Activated CD4-positive, alpha-beta T cell treated with anti-CD3 and anti-CD28 coated beads for 24 hours (primary cell): ENCODE measurements at places on chromosomes 3 and 15.

- no peak for DNase-seq
These were observed 3.1 kb upstream of the CAMKV start for GRCh38 chr3:49872801-49873281.

DNA sequence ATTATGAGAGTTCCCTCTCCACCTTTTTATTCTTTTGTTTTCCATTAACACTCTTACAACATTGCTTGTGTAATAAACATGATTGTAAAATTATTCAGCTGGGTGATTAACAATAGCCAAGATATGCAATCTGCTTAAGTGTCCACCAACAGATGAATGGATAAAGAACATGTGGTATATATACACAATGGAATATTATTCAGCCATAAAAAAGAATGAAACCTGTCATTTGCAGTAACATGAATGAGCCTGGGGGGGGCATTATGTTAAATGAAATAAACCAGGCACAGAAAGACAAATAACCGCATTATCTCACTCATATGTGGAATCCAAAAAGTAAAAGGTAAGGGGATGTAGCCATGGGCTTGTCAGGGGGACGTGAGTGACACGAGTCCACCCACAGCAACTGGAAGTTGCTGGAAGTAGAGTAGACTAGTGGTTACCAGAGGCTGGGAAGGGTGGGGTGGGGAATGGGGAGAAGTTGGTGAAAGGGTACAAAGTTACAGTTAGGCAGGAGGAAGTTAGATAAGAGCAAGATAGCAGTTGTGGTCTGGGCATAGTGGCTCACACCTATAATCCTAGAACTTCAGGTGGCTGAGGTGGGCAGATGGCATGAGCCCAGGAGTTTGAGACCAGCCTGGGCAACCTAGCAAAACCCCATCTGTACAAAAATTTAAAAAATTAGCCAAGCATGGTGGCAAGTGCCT, 28.7 kb upstream of the CD47 start:
- DNase-seq: no peak

DNA sequence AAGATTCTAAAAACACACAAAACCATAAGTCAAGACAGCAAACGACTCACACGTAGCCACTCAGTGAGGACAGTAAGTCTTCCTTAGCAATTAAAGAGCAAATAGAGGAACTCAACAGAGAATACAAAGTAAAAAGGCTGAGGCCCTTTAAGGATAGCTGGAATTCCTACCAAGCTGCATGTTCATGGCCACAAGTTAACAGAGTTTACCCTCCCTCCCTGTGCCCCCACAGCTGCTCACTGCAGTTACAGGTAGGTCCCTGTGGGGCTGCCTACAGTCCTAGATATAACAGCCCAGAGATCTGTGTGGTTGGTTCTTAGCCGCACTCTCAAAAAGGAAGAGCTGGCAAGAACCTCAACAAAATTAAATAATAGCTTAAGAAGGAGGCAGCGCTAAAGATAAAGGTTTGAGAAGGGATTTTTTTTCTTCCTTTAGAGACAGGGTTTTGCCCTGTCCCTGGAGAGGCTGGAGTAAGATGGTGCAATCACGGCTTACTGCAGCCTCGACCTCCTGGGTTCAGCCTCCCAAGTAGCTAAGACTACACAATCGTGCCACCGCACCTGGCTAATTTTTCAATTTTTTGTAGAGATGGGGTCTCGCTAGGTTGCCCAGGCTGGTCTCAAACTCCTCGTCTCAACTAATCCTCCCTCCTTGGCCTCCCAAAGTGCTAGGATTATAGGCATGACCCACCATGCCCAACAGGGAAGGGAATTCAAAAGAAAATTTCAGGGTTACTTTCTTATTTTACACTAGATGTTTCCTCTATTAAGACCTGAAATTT, 19.3 kb downstream of the SFMBT1 start:
- DNase-seq: no peak

GRCh38 chr3:108189440-108189839, 32.8 kb downstream of the IFT57 start:
- no peak for DNase-seq

DNA sequence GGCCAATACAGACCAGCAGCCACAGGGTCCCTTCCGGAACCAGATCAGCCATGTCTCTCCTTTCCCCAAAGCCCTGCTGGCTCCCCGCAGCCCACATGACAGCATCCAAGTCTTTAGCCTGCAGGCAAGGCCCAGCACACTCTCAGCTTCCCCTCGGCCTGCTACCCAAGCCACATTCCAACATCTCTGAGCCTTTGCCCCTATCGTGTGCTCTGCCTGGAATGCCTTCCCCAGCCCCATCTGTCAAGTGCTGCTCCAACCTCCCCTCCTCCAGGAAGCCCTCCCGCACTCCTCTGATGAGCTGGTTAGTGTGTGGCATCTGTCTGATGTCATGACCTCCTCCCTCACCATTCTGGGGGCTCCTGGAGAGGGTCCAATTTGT, 8.5 kb downstream of the PLXND1 start:
- no peak for DNase-seq

GRCh38 chr15:56816781-56817180, 83.5 kb upstream of the ZNF280D start:
- DNase-seq: no peak

GRCh38 chr15:101113114-101114005, 138.5 kb downstream of the CHSY1 start:
- DNase-seq: no peak

DNA sequence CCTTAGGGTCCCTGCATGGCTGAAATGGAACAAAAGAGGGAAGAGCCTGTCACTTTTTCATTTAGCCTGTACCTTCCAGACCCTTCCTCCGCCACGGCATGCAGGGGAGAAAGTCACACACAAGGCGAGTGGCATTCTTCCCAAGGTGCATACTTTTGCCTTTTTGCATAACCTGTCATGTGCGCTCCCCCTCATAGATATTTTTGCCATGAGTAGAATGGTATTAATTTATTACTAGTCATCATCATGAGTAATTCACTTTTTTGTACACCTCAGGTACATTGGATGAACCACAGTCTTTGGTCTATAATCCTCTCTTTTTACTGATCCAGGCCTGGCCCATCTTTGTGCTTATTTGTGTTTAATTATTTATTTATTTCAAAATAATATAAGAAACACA, 8.9 kb upstream of the BUB1B start:
- no peak for DNase-seq

GRCh38 chr3:36648241-36649034, 115.9 kb downstream of the DCLK3 start:
- DNase-seq: no peak

DNA sequence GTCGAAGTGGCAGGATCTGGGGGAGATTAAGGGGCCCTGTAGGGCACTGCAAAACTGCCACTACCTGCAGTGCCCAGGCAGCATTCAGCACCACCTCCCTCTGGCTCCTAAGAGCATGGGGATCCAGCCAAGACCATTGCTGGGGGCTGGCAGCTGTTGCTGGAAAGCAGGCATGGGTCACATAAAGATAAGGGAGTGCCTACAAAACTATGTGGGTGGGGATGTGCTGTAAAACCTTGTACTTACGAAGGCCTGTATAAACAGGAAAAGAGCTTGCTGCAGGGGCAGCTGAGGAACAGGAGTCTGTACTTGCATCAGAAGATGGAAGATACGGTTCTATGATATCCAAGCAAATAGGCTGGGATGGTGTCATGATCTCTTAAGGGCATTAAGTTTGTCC, 27.1 kb downstream of the IL20RB start:
- no peak for DNase-seq

DNA sequence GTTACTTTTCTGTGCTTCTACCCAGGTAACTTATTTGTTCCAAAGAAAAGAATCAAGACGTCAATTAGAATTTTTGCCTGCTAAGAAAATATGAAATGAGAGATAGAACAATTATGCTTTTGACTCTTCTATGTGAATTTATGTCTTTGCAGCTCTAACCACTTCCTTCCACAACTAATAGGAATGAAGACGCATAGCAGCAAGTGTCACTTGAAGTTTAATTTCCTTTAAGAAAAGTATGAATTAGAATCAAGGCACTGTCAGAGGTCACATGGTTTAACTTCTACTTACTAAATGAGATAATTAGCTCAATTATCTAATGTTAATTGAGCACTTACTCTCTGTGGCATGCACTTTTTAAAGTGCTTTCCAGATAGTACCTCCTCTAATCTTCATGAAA, 3.3 kb downstream of the WDR49 start:
- no peak for DNase-seq

DNA sequence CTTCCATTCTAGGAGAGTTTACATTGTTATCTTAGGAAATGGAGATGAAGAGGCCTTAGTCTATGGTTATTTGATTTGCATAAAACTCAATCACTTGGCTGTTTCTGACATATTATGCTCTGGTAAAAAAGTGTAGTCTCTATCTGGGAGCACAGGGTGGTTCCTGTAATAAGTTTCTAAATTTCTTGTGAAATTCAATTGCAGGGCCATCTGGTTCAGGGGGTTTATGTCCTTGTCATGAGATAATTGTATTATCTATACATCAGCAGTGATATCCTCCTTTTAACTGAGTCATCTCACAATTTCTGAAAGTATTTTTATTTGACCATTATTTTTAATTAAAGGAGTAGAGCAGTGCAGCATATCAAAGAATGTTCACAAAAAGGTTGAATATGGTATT, 203.3 kb downstream of the MFSD1 start:
- DNase-seq: no peak

DNA sequence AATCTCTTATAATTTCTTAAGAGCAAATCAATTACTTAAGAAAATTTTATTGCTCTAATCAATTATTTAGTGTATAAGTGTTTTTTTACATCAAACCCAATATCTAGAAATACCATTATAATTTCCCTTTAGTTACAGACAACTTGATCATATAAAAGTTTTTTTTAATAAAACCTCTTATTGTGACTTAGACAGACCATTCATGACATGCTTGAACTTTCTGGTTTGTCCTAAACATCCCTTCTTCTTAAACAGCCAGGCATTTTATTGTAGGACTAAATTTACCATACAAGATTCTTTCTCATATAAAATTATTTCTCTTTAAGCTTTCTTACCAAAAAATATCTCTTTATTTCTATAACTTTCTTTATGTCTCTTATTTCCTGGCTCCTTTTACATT, 164.5 kb downstream of the SUCNR1 start:
- no peak for DNase-seq

GRCh38 chr3:145333931-145334330, 827.1 kb downstream of the PLOD2 start:
- DNase-seq: no peak

DNA sequence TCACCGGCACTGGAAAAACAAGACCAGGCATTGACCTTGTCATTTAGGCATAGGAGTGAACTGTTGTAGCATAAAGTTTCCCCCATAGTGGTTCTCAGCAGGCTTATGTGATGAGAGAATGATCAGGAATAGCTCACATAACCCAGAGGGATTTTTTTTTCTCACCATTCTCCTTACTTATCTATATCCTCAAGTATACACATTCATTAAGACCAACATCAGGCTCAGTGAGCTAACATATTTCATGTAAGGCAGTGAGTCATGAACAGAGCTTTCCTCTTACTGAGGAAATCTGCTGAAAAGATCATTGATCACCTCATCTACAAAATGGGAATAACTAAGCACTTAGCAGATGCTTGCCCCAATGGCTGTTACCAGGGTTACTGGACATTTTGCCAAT, 396.6 kb upstream of the TMCO5A start:
- no peak for DNase-seq

- DNase-seq: no peak
These were observed 761.7 kb downstream of the IGSF11 start for GRCh38 chr3:118272991-118273390.

- DNase-seq: no peak
These were observed 62.4 kb upstream of the ADPGK start for GRCh38 chr15:72845981-72846383.

- DNase-seq: no peak
These were observed 67.1 kb upstream of the BBX start for GRCh38 chr3:107455621-107456020.

DNA sequence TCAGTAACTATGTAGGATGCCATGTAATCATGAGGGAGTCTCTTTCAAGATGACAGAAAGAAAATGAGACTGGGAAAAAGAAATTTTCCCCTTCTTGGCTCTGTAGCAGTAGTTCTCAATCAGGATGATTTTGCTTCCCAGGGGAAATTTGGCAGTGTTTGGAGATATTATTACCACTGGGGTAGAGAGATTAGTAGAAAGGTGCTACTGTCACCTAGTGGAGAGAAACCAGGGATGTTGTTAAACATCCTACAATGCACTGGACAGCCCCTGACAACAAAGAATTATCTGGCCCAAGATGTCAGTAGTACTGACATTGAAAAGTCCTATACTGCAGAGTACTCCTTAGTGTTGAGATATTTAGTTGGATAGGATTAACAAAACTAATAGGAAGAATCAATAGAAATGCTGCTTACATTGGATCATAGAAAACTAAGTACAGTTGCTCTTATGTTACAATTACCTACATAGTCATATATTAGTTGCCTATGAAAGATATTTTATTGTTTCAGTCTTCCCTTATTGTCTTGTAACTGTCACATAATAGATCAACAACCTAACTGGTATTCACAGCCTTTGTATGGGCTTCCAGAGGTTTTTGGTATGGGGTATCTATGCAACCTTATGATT, 433.3 kb downstream of the RAP2B start:
- no peak for DNase-seq

DNA sequence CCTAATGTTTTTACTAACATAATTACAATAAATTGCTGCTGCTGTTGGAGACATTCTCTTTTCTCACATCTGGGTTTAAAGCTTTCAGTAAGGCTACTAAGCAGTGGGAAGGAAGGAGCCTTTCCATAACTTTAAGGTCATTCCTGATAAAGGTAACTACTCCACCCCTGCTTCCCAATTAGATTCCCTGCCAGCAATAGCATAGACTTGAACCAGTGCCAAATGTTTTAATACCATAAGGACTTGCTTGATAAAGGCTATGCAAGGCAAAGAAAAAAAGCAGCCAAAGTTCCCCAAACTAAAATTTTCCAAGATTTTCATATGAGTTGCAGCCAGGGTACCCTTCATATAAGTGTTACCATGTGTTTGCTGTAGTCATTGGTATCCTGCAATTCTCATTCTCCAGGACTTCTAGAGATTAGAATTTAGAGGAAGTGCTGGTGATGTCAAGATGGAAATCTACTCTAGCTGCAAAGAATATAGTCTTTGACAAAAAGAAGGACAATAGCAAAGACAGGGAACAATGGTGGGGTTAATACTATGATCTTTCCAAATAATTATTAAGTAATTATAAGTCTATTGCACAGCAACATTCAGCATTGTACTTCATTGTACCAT, 106.1 kb downstream of the FILIP1L start:
- DNase-seq: no peak

- DNase-seq: no peak
These were observed 63.5 kb upstream of the C2CD4B start for GRCh38 chr15:62228604-62229003.

GRCh38 chr3:52243791-52244628, 1.5 kb upstream of the PPM1M start:
- DNase-seq: no peak
